Hematopoietic multipotent progenitor cell treated with erythropoietin and hydrocortisone succinate and interleukin-3 and kit ligand, for 6 days (in vitro differentiated cells): ENCODE measurements at places on chromosomes 6 and 20.

DNA sequence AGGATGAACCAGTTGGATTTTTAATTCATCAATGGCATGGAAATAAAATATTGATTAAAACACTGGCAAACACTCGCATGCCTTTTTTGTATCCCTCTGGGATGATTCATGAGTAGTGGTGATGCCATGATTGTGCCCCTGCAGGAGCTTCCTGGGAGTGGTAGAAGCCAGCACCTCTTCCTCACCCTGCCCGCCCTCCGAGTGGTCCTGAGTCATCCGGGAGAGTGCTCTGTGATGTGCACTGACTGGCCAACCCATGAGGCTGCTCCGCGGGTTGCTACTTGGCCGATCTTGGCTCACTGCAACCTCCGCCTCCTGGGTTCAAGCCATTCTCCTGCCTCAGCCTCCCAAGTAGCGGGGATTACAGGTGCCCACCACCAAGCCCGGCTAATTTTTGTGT is 27.4 kb downstream of the GJA10 start:
- no peak for DNase-seq

DNA sequence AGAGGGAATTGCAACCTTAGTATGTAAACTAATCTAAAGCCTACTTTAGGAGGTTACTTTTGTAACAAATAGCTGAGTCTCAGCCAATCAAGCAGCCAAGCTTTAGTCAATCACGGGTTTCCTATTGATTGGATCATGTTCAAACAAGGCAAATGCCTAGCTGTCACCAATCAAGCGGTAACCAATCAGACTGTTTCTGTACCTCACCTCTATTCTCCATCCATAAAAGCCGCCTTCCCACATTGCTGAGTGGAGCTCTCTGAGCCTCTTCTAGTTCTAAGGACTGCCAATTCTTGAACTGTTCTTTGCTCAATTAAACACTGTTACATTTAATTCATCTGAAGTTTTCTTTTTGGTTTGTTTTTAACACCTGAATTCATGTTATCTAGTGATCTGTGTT is 148.4 kb upstream of the BMP5 start:
- no peak for DNase-seq

DNA sequence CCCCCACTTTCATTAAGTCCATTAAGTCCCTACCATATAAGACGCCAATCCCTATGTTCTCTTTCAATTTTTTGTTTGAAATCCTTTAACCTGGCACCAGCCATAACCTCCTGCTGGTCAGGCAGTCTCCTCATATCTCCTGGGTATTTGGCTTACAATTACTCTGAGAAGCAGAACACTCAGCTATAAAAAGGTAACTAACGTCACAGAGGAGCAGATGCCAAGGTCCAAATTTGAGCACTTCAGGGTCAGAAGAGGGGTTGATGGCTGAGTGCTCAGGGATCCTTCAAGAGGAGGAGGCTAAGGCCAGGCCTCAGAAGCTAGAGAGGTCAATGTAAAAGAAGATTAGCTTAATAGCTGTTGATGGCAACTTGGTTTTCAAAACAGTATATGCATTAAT is 22.3 kb upstream of the RCAN2 start:
- no peak for DNase-seq

DNA sequence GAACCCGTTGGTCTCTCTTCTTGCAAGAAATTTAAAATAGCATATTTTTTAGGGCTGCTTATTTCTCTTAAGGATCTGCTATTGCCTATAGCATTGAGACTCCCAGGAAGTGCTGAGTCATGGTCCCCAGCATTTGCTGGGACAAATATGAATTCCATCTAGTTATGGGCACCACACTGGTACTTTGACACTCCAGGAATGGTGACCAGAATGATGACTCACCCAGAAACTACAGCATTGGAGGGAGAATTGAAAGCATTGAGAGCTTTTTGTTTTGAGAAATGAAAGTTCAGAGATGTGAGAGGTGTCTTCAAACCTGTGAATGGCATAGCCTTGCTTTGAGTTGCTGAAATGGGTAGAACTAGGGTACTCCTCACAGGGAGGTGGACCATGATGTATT is 699.7 kb downstream of the DHX35 start:
- DNase-seq = no peak

DNA sequence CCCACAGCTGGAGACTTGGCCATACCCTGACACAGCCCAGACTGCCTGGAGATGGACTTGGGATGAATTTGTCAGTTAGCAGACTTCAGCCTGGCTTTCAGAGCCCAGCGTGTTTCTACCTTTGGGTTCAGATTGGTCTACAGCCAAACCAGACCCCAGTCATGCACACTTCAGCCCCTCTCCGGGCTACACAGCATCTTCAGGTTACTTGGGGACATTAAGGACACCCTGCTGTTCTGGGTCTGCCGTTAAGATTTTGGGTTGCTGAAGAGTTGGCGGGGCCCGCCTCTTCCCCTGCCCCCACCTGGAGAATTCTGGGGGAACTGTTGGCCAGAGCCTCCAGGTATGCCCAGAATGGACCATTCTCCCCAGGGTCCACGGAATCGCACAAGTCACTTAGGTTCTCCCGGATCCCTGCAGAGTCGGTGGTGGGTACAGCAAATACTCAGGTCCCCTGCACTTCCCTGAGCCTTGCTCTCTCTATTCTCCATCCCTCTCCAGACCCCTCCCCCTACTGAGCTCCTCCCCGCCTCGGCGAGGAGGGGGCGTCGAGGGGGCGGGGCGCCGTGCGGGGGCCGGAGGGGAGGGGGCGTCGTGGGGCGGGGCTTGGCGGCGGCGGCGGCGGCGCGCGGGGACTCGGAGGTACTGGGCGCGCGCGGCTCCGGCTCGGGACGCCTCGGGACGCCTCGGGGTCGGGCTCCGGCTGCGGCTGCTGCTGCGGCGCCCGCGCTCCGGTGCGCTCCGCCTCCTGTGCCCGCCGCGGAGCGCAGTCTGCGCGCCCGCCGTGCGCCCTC is at the start of gene PTK7:
TSS of gene PTK7 (plus strand) at position 645 of the 794 bp plus-strand sequence. CDS start 175 bp downstream, outside the sequence.
- peak; percentile 46 for DNase-seq

DNA sequence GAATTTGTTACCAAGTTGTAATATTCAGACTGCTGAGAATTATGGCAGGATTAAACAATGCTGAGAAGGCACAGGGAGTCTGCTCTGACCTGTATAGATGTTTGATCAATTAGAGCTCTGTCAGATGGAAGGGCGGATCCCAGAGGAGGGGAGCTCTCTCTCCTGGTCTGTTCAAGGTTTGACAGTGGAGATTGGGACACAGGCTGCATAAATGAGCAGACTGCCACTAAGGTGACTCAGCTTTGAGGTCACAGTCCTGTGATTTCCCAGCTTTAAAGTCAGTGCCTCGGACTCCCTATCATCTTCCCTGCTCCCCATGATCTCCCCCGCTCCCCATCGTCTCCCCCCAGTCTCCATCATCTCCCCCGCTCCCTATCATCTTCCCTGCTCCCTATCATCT is 59.2 kb upstream of the SLC22A23 start:
- DNase-seq = no peak

GRCh38 chr6:68657374-68658139 is 22.5 kb downstream of the ADGRB3 start:
- no peak for DNase-seq

DNA sequence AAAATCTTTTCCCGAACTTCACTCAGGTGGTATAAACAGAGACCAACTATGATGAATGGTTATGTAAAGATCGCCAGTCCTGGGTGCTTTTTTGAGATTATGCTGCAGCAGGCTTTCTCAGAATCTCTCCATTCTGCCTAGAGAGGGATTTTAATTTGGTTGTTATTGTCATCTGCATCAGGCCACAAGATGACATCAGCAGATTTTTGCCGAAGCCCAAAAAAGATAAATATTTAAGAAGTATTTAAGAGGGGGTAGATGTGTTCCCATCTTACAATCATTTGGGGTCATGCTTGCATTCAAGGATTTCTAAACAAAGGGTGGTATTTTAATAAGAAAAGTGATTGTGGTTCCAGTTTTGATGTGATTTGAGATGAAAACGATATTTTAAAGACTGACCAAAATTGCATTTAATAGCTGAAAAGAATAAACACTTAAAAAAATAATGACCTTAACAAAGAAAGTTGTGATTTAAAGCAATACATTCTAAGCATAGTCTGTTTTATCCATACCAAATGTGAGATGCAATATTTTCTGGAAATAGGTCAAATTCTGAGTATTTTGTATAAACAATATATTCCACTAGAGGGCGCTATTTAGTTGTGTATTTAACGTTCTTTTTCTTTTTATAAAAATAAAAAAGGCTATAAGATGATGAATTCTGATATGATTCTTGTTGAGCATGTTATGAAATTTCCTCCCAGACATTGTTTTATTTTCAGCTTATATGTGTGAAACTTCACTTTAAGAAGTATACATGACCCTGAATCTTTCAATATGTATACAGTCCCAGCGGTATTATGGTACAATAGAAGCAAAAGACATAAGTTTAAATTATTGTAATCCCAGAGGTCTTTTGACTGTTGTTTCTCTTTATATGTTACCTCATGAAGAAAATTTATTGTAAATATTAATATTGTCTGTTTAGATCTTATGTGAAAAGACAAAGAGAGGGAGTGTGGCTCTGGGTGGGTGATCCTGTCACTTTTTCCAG is 51.0 kb upstream of the ZFP64 start:
- DNase-seq = peak; percentile 83

DNA sequence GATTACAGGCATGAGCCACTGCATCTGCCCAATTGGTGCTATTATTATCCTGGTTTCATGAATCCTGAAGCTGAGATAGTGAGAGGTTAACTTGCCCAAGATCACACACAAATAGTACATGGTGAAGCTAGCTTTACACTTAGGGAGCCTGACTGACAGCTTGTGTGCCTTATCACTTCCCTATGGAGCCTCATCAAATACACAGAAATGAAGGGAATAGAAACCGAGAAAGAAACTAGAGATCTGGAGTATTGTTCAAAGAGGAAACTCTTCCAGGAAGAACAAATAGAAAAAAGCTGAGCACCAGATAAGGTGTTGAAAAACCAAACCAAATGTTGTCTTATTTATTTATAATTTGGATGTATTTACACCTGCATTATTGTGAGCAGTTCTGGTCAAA is 155.0 kb upstream of the CITED2 start:
- no peak for DNase-seq

DNA sequence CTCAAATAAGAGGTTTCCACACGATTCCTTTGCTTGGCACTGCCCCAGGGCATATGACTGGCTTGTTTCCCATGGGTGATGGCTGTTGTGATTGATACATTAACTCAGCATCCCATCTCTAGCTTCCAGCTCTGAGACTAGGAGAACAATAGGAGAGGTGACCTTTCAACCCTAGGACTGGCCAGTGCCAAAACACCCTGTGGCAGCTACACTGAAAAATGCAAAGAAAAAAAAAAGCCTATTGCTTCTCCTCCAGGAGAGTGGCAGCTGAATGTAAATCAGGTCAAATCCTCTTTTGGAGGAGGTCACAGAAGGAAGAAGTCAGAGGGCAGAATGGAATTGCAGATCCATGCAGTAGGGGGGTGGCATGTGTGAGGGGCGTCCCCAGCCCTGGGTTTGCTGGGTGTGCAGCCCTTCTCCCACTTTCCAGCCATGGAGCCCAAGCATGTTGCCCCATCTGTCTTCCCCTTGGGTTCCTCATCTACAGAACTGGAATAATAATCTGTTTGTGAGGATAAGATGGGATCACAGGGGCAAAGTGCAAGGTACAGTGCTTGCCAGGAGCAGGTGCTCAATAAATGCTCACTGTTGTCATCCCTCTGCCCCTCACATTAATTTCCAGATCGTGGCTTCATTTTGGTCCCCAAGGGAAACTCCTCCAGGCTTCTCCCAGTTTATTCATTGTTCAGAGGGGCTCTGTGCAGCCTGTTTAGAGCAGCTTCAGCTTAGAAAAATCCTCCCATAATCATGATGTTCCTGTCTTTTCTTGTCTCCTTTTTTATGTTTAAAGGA is 245.0 kb upstream of the RIN2 start:
- DNase-seq = no peak

DNA sequence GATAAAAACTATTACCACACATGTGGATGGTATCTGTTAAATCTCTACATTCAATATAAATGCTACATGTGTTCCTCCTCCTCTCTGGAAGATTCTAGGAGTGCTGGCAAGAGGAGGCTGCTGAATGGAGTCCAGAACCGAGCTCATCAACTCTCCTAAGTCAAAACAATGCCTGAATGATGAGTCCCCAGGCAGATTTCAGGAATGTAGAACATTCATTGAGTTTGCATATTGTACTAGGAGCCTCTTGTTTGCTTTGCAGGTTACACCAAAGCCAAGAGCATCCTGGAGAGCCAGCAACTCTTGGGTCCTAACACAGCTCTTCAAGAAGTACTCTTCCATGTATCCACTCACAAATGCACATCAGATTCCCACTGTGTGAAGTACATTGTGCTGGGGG is 117.6 kb upstream of the UST start:
- no peak for DNase-seq

DNA sequence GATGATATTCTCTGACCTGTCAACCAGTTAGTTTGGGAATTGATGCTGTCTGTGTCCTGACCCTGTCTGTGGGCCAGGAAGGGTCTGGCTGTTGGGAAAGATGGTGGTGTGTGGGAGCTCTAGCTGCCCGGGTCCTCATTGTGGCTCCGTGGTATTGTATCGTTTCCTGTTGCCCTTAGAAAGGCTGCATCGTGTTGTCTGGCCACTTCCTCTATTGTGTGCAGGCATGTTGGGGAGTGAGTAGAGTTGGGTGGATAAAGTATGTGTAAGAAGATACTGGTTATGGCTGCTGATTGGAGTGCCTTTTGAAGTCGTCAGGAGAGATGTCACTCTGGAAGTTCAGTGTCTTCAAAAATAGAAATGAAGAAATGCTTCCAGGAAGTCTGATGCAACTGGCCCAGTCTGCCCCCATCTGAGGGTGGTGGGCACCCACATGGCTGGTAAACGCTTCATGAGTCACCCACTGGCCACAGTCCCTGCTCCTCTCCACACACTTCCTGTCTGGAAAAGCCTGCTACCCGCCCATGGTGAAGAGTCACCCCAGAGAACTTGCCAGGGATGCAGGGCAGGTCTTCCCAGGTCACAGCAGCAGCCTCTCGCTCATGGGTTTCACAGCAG is 27.9 kb downstream of the PPARD start:
- DNase-seq = peak; percentile 75

DNA sequence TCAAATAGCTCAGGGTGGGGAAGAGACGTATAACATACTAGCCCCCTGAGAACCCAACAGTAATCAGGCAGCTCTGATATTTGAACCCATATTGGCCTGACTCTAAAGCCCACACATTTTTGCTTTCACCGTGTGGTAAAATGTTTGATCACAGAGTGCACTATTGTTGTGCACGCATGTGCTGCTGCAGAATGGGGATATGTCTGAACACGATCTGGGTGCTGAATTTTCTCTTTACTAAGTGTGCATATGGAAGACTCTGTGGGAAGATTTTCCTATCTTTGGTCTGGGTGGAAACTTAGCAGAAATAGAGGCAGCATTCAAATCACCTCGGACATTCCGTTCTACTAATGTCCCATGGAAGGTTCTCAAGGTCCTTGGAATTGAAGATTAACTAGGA is 800.1 kb downstream of the TFAP2A start:
- no peak for DNase-seq

GRCh38 chr6:71913444-71914234 is 27.3 kb downstream of the RIMS1 start:
- no peak for DNase-seq
